Activated CD4-positive, alpha-beta T cell treated with anti-CD3 and anti-CD28 coated beads, Interleukin-2, amount 50 U/mL, for 24 hours (primary cell): ENCODE measurements at places on chromosomes 2 and 18.
A peak's percentile ranks its signal among the peaks of the same experiment; 100 is the strongest.

DNA sequence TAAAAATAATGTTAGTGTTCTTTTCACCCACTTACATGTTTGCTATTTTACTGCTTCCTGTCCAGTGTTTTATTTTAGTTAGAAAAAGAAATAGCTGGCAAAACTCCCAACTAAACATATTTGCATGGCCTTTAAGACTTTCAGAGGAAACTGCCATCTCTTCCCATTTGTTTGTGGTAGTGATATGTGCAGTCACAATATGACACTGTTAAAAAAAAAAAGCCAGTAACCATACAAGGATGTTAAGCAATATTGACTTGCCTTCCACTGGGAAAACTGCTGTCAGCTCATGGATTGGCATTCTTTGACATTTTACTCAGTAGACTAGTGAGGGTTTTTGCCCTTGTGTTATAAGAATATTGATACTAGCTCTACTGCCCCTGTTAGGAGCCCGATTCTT, 29.1 kb downstream of the XIRP2 start:
- no peak for DNase-seq

DNA sequence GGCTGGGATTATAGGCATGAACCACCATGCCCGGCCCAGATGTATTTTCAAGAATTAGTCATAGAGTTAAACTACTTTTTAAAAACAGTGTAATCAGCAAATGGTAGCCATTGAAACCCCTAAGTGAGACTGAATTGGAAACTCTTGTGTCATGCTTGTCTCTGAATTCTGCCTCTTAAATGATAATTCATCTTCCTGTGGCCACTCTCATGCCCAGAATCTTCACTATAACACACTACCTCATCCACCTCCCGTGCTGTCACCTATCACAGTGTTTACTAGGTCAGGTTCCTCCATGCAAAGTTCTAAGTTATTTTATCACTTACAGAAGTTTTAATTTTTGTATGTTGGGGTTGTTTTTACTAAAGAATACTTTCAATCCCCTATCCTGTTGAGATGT, 197.5 kb downstream of the PHLPP1 start:
- no peak for DNase-seq

DNA sequence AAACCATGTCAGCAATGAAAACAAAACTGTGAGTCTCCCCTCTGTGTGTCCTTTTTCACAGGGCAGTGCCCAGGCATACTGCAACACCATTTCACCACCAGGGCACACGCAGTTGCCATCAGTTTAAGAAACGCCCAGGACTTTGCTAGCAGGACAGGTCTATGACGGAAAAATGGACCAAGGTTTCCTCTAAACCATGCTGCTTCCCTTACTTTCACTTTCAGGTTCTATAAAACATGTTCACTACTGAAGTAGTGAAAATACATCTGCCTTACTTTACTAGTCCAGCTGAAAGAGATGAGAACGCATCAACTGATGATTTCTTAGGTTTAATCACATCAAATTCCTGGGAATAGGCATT, 110.5 kb downstream of the TCF4 start:
- no peak for DNase-seq

DNA sequence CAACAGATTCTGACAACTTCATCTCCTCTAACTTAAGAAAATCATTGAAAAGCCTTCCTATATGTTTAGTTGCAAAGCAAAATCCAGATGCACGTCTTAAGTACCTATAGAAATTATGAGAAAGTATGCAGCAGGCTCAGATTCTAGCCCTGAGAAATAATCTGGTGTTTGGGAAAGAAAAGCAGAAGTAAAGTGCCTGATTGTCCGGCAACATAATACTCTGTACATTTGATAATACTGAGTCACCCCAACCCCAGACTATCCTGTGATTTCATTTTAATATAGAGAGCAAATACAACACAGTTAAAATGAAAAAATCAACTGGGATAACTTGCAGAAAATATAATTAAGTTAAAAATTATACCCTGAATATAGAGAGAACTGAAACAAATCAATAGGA, 13.5 kb downstream of the RFX8 start:
- DNase-seq, result no peak

DNA sequence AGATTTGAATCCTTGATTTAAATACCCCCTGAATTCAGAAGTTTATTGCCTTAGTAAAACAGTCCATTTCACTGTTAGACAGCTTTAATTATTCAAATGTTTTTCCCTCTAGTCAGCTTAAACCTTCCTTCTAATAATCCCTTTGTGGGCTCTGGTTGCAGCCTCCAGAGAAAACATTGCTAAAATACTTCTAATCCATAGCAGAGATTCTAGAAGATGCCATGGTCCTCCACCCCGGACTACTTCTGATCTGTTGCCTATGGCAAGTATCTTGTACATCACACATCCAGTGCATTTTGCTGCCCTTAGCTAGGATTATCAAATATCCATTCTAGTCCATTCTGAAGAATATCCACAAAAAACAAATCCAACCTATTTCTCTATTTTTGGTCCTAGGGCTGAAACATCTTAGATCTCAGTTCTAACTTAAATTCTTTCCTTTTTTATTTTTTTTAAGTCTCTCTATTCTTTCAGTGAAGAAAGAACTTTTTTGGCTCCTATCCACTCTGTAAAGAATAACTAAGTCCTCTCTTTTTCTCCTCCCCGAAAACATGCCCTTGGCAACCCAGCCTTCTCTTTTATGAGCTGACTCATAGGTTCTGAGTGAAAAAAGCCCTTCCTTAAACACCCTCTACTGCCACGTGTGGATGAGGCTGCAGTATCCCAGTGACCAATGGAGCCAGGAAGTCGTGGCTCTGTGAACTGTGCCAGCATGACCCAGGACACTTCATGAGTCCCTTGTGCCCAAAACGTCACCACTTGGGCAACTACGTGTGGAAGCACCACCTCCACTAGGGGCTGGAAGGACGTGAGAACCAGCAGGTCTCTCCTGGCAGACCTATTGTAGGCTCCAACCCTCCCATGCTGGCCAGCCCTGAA, 349.8 kb downstream of the TNS1 start:
- DNase-seq, result no peak

DNA sequence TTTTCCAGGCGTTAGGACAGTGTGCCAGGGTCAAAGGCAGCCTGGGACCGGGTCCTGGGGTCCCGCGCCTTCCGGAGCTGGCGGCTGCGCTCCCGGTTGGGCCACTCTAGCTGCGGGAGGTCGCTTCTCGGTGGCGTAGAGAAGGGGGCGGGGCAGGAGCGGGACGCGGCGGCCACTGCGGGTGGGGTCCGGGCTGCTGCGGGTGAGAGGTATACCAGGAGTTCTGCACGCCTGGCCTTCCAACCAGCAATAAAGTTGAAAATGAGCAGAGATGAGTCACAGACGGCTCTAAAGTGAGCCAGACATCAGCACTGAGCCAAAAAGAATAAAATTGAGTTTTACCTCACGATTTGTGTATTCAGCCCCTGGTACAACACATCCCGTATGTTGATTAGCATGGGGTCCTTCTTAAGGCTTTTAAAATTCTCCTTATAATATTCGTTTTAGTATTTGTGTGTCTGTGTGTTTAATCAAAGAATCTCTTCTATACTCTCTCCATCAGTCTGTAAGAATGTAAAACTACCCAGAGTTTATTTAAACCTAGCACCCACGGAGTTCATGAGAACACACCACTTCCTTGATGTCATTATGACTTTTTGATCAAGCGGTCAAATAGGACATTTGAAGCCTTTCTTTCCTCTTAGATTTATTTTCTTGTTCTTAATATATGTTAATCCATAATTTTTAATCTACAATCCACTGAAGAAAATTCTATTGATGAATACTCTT, at the start of gene C1GALT1C1L:
Gene C1GALT1C1L, minus strand, starts transcription at position 108 of the 729 bp plus-strand sequence. Its CDS starts 107 bp downstream, at position 1.
- no peak for DNase-seq

DNA sequence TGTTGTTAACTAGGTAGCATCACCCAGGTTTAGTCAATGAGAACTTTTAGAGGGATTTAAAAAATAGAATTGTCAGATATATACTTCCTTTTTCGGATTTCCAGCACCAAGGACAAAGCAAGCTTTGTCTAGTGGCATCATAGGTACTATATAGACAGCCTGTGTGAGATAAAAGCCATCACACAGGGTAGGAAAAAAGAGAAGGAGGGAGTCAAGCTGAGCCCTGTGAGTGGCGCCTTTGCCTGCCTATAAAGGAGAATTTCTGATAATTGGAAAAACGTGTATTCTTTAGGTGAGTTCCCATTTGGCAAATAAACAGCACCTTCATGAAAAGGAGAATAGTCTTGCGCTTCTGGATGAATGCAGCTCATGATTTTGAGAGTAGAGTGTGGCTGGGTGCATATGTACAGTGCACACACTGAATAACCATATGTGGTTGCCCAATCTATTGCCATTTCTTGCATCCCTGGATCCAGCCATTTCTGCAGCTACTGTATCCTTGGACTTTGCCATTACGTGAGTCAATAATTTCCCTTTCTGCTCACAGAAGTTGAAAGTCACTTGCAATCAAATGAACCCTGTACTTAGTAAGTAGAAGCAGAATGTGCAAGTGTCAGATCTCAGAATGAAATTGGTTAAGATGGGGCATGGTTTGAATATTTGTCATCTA, 559.9 kb upstream of the MEX3C start:
- no peak for DNase-seq

DNA sequence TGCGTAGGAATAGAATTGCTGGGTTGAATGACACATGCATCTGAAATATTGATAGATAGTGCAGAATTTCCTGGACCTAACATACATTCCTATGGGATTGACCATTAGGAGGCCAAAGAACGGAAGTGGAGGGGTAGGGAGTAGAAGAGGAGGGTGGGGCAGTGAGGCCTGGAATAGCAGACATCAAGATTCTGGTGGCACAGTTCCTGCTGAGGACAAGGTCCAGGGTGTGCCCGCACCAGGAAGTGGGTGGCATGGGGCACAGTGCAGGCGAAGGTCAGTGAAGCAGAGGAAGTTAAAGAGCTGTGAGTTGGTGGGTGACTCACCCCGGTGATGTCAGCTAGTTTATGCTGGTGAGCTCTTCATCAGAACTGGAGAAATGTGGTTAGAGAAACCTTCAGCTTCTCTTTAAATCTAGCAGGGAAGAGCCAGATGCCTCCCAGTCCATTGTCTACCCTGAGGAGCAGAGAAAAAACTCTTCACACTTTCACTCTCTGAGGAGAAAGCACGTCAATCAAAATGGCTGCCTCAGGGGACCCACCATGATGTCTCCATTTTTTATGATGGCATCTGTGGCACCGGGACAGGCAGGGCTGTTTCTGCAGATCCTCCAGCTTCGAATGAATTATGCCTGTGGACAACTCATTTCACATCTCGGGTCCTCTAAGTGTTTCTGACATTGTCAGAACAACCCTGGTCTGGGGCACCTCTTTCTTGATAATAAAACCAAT, 55.9 kb upstream of the CTLA4 start:
- no peak for DNase-seq

- DNase-seq, result peak; percentile 10
These were observed 115.7 kb upstream of the OSR1 start for GRCh38 chr2:19474128-19474527.

GRCh38 chr2:194765723-194766122, 891.3 kb upstream of the SLC39A10 start:
- no peak for DNase-seq

- DNase-seq, result no peak
These were observed 209.1 kb upstream of the KCNJ3 start for GRCh38 chr2:154489266-154489858.

- DNase-seq, result no peak
These were observed 41.3 kb downstream of the C18orf63 start for GRCh38 chr18:74356959-74357358.

DNA sequence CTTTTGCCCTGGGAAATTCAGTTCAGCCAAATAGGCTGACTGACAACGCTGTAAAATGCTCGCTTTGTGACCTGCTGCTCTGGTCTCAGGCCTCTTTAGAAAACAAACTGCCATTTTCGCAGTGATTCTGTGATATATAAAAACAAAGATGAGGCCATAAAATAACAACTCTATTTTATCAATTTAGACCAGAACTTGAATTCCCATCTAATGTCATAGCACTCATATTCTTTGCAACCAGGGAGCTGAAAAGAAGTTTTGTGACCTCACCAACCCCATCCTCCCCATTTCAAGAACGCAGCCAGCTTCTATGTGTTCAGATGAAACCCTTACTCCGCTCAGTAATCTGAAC, 40.3 kb downstream of the TCF4 start:
- DNase-seq, result no peak

GRCh38 chr2:183490914-183491313, 366.7 kb downstream of the NUP35 start:
- no peak for DNase-seq

DNA sequence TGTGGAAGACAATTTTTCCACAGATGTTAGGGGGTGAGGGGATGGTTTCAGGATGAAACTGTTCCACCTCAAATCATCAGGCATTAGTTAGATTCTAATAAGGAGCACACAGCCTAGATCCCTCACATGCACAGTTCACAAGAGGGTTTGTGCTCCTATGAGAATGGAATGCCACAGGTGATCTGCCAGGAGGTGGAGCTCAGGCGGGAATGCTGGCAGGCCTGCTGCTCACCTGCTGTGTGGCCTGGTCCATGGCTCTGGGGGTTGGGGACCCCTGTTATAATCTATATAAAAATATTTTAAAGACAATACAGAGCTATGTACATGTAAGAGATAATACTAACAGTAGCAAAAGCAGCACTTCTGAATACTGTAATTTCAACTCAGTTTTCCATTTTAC, 19.2 kb downstream of the CWC22 start:
- DNase-seq, result no peak

- no peak for DNase-seq
These were observed 858 bp downstream of the POLR1B start for GRCh38 chr2:112542984-112543661.

DNA sequence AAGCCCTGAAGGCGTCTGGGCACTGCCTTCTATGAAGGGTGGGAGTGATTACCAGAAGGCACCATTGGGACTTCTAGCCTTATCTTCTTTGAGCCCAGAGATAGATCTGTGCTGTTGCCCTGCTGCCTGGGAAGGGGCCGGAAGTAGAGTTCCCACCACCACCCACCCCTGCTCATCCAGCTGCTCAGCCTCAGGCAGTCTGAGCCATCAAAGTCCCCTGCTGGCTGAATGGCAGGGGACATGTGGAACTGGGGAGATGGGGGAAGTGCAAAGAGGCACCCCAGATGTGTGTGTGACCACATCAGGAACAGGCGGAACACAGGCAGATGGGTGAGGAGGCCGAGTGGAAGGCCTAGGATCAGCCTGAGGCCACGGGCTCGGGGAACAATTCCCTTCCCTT, 3.3 kb upstream of the WNT10A start:
- no peak for DNase-seq
